ENCODE measurements at places on chromosomes 3 and 15.

GRCh38 chr3:25655659-25656058 is 9.0 kb downstream of the TOP2B start:
- DNase-seq: no peak

- no peak for DNase-seq
These were observed 378.7 kb upstream of the TGFBR2 start for GRCh38 chr3:30227571-30228301.

GRCh38 chr3:69033470-69033869 is 18.7 kb downstream of the TMF1 start:
- no peak for DNase-seq

DNA sequence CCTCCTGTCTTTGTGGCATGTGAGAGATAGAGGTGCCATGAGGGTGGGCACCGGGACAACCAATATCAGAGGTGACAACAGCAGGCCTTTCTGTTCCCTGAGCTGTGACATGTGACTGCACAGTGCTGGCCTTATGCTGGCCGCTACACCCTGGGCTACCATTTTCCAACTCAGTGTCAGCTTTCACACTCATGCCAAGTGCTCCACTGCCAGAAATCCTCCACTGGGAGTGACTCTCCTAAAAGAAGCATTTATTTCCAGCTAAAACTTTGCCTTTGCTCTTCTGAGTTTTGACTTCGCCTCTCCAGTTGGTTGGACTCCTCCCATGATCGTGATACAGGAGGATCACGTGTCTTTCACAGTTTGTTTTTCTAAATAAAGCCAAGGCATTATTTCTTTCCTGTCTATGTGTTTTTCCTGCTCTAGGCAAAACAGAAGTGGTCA is 31.4 kb downstream of the CA12 start:
- no peak for DNase-seq

- DNase-seq: no peak
These were observed 45.6 kb downstream of the CCDC12 start for GRCh38 chr3:46930945-46931403.

GRCh38 chr15:99098991-99099390 is 5.9 kb upstream of the SYNM start:
- no peak for DNase-seq

- DNase-seq: no peak
These were observed 117.8 kb upstream of the KCNH8 start for GRCh38 chr3:19030522-19030839.

DNA sequence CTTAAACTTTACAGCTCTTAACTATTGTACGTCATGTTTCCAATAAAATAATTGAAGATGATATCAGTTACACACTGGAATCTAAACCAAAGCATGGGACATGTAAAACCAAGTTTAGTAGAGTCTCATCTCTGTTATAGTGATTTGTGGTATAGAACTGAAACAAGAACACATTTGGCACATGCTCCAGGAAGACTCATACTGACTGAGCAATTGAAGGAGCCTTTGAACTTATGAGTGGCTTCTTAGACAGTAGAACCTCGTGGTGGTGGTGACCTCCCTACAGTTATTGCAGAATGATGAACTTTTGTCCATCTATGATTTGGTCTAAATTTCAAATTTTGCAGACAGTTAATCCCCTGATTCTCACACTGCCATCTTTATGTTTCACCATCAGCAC is 729.7 kb downstream of the ROBO1 start:
- no peak for DNase-seq

GRCh38 chr15:62277816-62278394 is 112.8 kb upstream of the C2CD4B start:
- DNase-seq: no peak

GRCh38 chr3:28295898-28296490 is 52.5 kb upstream of the ZCWPW2 start:
- DNase-seq: no peak

- DNase-seq: no peak
These were observed 4.3 kb downstream of the MCTP2 start for GRCh38 chr15:94235646-94236045.

Measured in stimulated activated naive CD4-positive, alpha-beta T cell (primary cell).